Stimulated activated memory B cell treated with anti-CD40 and anti-IgM and Interleukin-4, amounts not matched to agents 10 μg/mL and 1 μg/mL and 100 μg/mL, for 72 hours (primary cell): ENCODE measurements at places on chromosomes 5 and 9.

- no peak for ATAC-seq
These were observed 3.8 kb upstream of the ZNF782 start for GRCh38 chr9:96858018-96858573.

- peak; percentile 69 for ATAC-seq
These were observed 187.1 kb upstream of the BRINP1 start for GRCh38 chr9:119556129-119556875.

DNA sequence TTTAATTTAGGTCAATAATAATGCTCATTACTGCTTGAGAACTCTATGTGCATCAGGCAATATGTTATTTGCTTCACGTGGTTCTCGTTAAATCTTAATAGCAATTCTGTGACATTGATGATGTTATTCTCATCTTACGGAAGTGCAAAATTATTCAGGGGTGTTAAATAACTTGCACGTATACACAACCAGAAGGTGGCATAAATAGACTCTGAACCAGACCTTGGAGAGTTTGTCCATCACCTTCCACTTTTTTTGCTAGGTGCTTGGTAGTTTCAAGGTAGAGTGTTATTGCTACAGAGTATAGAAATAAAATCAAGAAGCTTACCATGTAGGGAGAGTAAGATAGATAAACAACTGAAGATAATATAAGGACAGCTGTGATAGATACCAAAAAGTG lies 23.6 kb upstream of the TNFAIP8 start:
- ATAC-seq, result no peak

DNA sequence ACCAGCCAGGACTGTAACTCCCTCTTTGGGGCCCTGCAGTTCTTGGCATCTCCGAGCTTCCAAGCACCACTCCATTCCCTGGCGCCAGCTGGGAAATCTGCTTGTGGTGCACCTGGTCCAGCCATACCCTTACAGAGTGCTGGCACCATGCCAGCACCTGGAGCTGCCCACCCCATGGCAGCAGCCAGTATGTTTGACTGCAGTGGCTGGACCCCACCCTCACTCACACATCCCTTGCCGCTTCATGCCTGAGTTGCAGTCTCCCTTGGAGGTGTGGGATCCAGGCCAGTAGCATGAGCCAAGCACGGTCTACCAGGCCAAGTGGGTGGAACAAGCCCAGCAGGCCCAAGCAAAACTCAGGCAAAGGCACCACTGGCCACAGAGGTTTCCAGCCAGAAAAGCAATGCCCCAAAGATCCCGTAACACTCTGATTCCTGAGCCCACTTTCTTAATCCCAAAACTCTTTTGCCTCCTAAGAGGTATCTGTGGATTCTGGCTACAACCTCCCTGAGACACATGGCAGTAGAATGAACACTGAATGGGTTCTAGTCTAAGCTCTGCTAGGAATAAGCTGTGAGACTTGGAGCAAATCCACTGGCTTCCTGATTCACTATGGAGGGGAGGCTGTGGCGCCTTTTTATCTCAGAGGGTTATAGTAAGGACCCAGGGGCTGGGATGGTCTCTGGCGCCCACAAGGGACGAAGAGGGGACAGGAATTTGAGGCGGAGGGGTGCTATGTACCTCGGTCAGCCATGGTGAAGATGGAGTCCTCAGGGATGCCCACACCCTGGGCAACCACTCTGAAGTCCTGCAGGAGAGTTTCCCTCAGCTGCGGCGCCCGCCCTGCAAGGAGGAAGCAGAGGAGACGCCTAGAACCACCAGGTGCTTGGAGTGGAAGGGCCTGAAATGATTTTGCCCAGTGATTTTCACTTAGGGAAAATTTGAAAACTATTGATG lies 5.6 kb downstream of the AMBP start:
- no peak for ATAC-seq

DNA sequence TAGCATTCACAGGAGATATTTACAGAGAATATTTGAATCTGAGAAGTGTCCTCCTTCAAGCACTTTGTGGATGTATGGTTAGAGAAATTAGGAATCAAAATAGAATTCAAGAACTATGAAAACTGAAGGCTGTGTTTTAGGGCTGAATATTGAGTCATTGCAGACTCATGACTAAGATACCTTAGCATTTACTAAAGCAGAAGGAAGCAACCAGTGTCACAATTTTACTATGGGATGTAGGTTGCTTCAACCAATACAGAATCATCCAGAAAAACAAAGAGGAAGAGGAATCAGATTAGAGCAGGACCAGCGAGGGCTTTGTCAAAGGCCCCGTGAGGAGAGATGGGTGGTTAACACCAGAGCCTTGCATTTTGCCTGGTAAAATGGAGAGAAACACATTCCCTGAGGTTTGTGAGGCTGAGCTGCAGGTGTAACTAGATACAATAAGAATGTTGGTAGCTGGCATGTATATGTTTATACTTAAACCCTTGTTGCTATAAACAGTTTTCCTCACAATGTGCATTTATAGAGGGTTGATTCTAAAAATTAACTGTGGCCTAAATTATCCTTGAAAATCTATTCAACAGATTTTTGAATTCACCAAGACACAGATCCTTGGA lies 518.1 kb downstream of the AGTPBP1 start:
- ATAC-seq, result no peak

- ATAC-seq, result no peak
These were observed 186.2 kb downstream of the RORB start for GRCh38 chr9:74683322-74683721.

- no peak for ATAC-seq
These were observed 14.2 kb upstream of the LVRN start for GRCh38 chr5:115948091-115948534.

- no peak for ATAC-seq
These were observed 107.9 kb upstream of the SELENOP start for GRCh38 chr5:42919600-42919999.

- ATAC-seq, result no peak
These were observed 6.7 kb upstream of the WNT8A start for GRCh38 chr5:138077064-138077696.
